ENCODE measurements at places on chromosomes 3 and 15.

- no peaks in the 10 kb centered on the region for H3K36me3 ChIP-seq
- H3K27ac ChIP-seq = no peak overlapping the region
These were observed 85.4 kb downstream of the IGSF11 start for GRCh38 chr3:118949113-118949760.

GRCh38 chr15:65413760-65414144, 9.0 kb downstream of the IGDCC4 start:
- H3K36me3 ChIP-seq = no peaks in the 10 kb centered on the region
- H3K4me1 ChIP-seq = no peaks in the 10 kb centered on the region
- DNase-seq = no peak

DNA sequence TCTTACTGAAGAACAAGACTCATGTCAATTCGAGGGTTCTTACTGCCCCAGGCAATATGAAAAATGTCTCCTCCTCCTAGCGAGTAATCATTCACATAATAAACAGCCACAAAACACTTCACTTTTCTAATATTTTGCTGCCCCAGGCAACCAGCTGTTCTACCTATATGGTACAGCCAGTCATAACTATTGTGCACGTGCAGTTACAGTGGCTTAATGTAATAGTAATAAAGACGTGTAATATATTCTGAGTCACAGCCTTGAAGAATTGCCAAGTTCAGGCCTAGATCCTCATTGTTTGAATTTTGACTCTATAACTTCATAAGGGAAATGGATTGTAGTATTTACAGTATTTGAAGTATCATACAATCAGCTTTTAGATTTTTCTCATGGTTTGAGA, 1250.0 kb upstream of the GBE1 start:
- no peak overlapping the region for H3K27ac ChIP-seq
- H3K27me3 ChIP-seq = no peaks in the 10 kb centered on the region
- H3K4me3 ChIP-seq = no peak overlapping the region
- no peaks in the 10 kb centered on the region for H3K4me1 ChIP-seq
- no peak for DNase-seq

GRCh38 chr3:87390821-87391220, 114.4 kb upstream of the POU1F1 start:
- no peak overlapping the region for H3K4me3 ChIP-seq
- H3K4me1 ChIP-seq = no peaks in the 10 kb centered on the region
- H3K27ac ChIP-seq = no peak overlapping the region
- H3K27me3 ChIP-seq = no peaks in the 10 kb centered on the region
- no peak for DNase-seq
- H3K36me3 ChIP-seq = no peaks in the 10 kb centered on the region

GRCh38 chr3:45547764-45548680, 46.5 kb upstream of the LIMD1 start:
- H3K4me1 ChIP-seq = peaks cover 78% of the 10 kb centered on the region
- no peak overlapping the region for H3K4me3 ChIP-seq
- no peaks in the 10 kb centered on the region for H3K27me3 ChIP-seq
- peak overlapping the region; percentile 53 for H3K27ac ChIP-seq
- DNase-seq = no peak

GRCh38 chr3:63043631-63044030, 168.4 kb upstream of the CADPS start:
- no peaks in the 10 kb centered on the region for H3K27me3 ChIP-seq
- no peak overlapping the region for H3K4me3 ChIP-seq
- H3K4me1 ChIP-seq = no peaks in the 10 kb centered on the region
- DNase-seq = no peak

DNA sequence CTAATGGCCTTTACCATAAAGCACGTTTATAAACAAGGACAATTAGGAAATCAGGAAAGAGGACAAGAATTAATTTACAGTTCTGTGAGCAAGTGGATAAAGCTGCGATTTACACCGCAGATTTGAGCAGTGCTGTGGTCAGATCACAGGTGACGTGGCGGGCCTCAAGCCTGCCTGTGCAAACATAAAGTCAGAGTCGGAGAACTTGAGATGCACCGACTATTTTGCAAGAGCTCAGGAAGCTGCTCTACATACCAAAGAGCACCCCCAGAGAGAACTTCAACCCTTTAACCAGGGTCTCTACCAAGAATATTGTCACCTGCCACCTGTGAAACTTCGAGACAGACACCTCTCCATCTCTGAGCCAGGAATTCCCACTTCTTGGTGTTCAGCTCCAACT, 35.7 kb downstream of the MECOM start:
- no peaks in the 10 kb centered on the region for H3K36me3 ChIP-seq
- H3K27me3 ChIP-seq = no peaks in the 10 kb centered on the region
- DNase-seq = peak; percentile 71
- peak overlapping the region; percentile 32 for H3K27ac ChIP-seq
- H3K4me1 ChIP-seq = no peaks in the 10 kb centered on the region

DNA sequence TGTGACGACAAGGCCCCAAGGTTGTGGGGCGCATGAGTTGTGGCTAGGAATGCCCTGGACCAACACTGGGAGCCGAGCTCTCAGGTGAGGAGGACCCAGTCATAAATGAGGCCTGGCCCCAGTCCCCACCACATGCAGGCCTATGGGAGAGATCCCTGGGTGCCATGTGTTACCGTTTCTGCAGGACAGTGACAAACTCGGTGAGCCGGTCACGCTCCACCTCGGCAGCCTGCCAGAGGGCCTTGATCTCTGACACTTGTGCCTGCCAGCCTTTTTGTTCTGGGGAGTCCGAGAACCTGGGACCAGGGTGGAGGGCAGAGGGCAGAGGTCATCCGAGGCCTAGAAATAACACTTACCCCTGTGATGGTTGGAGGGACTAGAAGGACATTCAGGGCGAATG, 27.7 kb upstream of the HHATL start:
- H3K27me3 ChIP-seq = no peaks in the 10 kb centered on the region
- H3K4me1 ChIP-seq = no peaks in the 10 kb centered on the region
- H3K27ac ChIP-seq = no peak overlapping the region
- no peak for DNase-seq

DNA sequence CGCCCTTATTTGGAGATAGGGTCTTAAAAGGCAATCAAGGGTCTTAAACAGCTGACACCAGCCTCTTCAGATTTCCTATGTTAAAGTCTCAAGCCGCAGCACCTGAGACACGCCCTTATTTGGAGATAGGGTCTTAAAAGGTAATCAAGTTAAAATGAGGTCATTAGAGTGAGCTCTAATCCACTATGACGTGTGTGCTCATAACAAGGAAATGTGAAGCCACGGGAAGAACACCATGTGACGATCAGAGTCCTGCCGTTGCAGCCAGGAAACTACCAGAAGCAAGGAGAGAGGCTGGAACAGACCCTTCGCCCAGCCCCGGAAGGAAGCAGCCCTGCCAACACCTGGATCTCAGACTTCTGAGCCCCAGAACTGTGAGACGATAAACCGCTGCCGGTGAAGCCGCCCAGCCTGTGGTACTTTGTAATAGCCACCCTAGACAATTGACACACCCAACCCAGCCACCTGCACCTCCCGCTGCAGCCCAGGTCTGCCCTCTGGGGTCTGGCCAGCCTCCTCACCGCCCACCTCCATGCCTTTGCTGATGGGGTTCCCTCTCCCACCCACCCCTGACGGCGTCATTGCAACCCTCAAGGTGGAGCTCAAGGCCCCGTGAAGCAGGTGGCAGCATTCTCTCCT, 137.9 kb downstream of the MEGF11 start:
- no peaks in the 10 kb centered on the region for H3K4me1 ChIP-seq
- peaks cover 7% of the 10 kb centered on the region for H3K27me3 ChIP-seq
- no peaks in the 10 kb centered on the region for H3K36me3 ChIP-seq
- H3K27ac ChIP-seq = no peak overlapping the region
- DNase-seq = no peak
